ENCODE measurements at places on chromosomes 6 and 20.

DNA sequence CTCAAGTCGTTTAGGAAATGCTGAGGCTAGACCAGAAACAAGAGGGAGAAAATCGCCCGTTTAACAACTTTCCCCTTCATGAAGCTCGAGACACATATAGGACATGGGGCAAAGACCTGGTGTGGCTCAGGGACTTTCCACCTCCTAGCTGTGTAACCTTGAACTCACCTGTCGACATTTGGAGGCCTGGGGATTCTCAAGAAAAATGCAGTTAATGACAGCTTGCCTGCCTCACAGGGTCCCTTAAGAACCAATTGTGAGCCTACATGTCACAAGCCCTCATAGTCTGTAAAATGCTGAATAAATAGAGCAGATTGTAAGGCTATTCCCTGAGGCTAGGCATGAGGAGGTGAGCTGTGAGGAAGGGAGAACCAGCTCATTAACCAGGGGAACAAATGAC is 35.1 kb downstream of the MGME1 start:
- no peak for DNase-seq

- peak; percentile 58 for DNase-seq
Measured at GRCh38 chr6:31558631-31559500, 11.5 kb downstream of the NFKBIL1 start.

GRCh38 chr20:6718662-6719368 is 48.7 kb upstream of the BMP2 start:
- DNase-seq = no peak

DNA sequence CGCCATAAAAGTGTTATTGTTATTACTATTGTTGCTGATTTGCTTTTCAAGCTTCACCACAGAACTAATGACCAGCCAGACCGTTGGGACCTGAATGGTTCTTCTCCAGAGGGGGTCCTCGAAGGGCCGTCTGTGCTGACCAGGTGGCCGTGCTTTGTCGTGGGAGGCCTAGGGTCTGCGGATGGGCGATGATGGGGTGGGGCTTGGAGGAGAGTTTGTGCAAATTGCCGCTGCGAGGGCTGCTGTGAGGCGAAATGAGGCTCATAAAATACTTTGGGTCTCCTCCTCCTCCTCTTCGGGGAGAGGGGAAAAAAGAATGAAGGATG is 6.0 kb upstream of the ZBTB22 start:
- peak; percentile 38 for DNase-seq

GRCh38 chr6:157025437-157025836 is 248.3 kb downstream of the ARID1B start:
- DNase-seq = no peak

DNA sequence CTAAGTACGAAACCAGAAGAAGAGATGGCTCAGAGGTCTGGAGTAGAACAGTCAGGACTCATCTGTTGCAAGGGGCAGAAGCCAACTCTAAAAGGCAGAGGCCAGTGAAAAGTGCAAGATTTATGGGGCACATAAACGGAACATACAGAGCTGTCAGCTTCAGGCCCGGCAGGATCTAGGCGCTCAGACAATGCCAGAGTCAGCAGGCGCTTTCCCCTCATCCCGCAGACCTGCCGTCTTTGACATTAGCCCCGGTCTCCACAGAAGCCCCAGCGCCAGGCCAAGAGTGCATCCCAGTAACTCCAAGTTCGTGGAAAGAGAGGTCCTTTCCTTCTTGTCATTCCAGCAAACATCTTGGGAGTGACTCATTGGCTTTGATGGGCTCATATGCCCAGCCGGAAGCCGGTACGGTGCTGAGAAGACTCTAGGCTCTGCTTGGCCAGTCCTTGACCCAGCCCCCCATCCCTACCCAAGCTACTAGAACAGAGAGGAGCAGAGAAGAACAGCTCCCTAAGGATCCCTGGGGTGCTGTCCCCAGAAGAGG is 260.9 kb downstream of the TAF4 start:
- DNase-seq = no peak

All from activated B cell treated with CpG ODN at 0.5 μM for 24 hours (primary cell).